ENCODE measurements at places on chromosomes 7 and 10.

GRCh38 chr10:44966129-44966815 lies 6.7 kb downstream of the RASSF4 start:
- DNase-seq, result no peak

GRCh38 chr7:132544999-132545398 lies 31.3 kb downstream of the PLXNA4 start:
- no peak for DNase-seq

DNA sequence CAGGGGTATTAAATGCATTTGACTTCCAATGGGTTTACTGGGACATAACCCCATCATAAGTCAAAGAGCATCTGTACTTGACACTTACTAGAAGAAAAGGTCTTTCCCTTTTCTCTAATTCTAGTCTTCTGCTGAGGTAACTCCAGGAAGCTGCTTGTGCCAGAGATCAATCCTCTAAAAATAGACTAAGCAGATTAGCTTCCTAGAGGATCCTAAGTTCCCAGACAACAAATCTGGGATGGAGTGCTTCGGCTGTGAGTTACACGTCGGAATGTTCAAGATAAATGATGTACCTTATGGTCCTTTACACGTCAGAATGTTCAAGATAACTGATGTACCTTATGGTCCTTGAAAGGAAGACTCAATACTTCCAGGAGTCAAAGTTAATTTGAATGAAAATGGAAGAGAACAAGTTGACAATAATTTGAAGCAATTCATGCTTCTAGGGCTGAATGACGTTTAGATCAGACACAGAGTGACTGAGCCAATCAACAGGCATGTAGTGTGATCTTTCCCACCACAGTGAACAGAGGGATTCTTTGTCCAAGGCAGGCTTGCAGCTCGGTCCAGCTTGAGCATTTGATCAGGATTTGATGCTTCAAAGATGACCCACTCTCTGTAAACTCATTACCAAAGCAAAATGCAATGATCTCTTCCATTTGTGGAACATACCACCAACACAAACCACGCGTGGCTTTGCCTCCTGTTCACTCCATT lies 63.8 kb downstream of the SLC37A3 start:
- DNase-seq, result no peak

DNA sequence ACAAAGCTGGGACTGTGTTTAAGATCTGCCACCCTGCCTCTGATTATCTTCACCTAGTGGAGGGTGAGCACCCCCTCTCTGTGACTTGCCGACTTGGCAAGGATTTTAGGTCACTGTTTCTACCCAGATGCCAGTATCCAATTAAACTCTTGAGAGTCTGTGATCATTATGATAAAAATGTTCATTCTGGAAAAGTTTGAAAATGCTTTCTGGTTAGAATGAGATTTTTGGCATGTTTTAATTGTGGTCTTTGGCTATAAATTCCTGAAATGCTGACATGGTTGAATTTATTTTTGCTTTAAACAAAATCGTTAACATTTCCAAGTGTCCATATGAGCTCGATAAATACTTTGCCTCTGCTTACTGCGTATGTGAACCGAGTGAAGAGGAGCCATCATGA lies 221.4 kb downstream of the BICC1 start:
- DNase-seq, result no peak

GRCh38 chr7:43725251-43725650 lies 4.1 kb downstream of the COA1 start:
- DNase-seq, result no peak

DNA sequence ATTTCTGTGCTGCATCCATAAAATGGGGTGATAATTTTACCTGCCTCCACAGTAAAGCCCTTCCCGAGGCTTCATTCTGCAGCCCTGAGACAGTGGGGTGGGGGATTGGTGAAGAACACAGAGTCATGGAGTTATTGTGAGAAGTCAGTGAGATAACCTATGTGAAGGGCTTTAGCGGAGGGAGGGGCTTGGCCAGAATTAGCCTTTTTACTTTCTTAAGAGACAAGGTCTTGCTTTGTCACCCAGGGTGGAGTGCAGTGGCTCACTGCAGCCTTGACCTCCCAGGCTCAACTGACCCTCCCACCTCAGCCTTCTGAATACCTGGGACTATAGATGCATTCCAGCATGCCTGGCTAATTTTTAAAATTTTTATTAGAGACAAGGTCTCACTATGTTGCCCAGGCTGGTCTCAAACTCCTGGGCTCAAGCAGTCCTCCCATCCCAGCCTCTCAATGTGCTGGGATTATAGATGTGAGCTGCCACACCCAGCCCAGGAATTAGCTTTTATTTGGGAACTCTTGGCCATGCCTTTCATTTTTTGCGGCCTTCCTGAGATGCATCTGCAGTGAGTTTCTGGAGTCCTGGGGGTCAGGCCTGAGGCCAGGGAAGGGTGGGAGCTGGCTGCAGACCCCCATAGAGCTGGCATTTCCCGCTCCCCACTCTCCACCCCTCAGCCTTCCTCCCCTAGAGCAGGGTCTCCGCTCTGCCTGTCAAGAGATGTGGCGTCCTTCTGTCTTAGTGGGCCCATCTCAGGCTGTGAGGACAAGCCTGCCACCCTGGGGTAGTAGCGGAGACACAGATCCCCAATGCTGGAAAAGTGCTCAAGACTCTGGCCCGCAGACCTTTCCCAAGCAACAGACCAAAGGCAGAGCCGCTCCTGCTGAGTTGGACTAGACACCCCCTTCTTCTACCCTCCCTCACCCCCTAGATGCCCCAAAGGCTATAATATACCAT lies 77.0 kb downstream of the ZMIZ1 start:
- no peak for DNase-seq

DNA sequence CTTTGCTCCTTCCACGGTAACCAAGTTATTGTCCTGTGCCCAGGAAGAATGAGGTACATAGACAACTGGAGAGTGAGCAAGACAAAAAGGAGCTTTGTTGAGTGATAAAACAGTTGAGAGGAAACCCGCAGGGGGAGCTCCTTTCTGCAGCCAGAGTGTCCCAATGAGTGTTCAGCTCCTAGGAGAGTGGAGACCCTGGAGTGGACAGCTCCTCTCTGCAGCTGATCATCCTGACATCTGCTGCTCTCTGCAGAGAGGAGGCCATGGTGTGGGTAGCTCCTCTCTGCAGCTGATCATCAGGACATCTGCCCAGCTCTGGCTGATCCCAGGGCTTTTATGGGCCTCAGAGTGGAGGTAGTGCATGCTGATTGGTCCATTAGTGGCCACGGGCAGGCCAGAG lies 53.4 kb upstream of the PCDH15 start:
- DNase-seq, result no peak

DNA sequence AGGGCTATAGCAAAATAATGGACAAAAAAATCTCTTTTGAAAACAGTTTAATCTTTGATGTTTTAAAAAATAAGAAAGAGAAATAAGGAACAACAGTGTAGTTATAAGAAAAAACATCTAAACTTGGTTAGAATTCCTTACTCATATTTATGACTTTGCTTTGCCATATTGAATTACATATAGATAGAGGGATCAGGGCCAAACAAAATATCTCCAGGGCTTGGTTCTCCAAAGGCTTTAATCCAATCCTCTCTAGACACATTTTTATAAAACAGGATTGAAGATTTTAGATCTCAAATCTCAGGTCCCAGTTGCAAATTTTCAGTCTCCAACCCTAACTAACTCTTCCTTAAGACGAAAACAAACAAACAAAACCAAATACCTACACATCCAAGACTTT lies 72.6 kb upstream of the RHOBTB1 start:
- no peak for DNase-seq

GRCh38 chr7:153829525-153829924 lies 222.7 kb upstream of the DPP6 start:
- DNase-seq, result no peak

Measured in HTR-8/SVneo (cell line).